Activated CD4-positive, alpha-beta T cell treated with anti-CD3 and anti-CD28 coated beads for 1 hour (primary cell): ENCODE measurements at places on chromosomes 3 and 15.

GRCh38 chr15:62886431-62887071 lies 156.0 kb upstream of the TPM1 start:
- no peak for DNase-seq

DNA sequence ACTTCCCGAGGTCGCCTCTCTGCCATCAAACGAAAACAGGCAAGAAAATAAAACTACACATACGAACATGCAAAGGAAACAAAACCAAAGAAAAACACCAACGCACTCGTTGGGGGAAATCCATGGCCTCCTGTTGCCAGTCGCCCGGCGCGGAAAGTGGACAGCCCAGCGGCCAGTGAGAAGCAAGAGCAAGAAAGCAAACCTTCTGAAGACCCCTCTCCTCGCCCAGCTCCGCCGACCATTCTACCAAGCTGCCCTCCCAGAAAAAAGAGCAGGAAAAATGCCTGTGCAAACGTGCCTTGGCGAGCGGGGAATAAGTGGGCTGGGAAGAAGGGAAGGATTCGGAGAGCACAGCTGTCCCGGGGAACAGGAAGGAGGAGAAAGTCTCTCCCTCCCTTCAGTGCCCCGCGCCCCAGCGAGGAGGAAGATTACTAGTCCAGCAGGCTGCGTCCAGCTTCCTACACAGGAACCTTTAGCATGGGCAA lies 802 bp upstream of the NECTIN3 start:
- DNase-seq = no peak

DNA sequence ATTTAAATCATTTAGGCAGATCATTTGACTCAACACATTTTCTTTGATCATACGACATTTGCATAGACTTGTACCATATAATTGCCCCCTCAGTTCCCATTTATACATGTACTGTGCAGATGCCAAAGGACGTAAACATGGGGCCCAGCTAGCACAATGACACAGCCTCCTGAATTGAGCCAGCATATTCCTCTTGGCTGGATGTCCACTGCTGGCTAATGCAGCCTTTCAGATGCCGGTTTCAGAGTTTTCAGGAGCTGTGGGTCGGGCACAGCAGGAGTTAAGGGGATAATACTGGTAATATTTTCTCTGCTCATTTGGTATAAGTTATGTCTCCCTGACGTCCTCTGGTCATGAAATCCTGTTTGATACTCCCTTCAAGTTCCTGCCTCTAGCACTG lies 39.4 kb downstream of the KAT2B start:
- DNase-seq = no peak

- DNase-seq = no peak
Measured at GRCh38 chr3:43369404-43370292, 83.3 kb downstream of the SNRK start.

- no peak for DNase-seq
Measured at GRCh38 chr15:29117778-29118177, 151.8 kb downstream of the NSMCE3 start.

- no peak for DNase-seq
Measured at GRCh38 chr3:43285644-43286043, 696 bp upstream of the SNRK start.

- DNase-seq = no peak
Measured at GRCh38 chr15:75031848-75032247, 8.5 kb downstream of the PPCDC start.

GRCh38 chr3:194249323-194250097 lies 101.6 kb downstream of the CPN2 start:
- no peak for DNase-seq

GRCh38 chr3:55658690-55659562 lies 171.8 kb upstream of the WNT5A start:
- no peak for DNase-seq

GRCh38 chr15:36774765-36775164 lies 195.3 kb downstream of the CDIN1 start:
- no peak for DNase-seq

DNA sequence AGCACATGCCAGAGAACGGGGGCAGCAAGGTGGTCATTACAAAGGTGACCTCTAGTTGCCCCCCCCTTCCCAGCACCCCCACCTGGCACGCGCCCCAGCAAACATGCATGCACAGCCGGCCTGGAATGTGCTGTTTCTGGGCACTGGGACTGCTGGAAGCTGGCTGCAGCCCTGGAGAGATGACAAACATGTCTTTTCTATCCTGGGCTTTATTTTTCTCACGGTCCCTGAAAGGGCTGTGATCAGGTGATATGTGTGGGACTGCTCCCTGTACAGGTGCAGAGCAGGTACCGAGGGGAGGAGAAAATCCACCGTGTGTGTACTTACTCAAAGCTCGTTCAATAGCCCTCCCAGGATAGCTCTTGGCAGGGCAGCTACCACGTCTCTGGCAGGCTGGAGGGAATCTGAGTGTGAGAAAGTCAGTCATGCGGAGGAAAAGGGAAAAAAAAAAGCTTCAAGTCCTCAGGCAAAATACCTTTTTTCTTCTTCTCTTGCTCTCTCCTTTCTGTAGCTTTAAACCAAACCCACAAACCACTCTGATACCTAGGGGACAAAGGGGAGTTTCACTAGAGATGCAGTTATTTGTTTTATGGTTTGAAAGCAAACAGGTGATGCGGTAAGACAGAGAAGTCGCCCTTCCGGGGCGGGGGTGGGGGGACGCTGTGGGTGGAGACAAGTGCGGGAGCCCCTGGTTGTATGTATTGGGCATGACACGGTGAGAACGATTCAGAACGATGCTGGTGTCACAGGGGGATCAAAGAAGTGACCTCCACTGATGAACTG lies 5.0 kb upstream of the HES1 start:
- no peak for DNase-seq

DNA sequence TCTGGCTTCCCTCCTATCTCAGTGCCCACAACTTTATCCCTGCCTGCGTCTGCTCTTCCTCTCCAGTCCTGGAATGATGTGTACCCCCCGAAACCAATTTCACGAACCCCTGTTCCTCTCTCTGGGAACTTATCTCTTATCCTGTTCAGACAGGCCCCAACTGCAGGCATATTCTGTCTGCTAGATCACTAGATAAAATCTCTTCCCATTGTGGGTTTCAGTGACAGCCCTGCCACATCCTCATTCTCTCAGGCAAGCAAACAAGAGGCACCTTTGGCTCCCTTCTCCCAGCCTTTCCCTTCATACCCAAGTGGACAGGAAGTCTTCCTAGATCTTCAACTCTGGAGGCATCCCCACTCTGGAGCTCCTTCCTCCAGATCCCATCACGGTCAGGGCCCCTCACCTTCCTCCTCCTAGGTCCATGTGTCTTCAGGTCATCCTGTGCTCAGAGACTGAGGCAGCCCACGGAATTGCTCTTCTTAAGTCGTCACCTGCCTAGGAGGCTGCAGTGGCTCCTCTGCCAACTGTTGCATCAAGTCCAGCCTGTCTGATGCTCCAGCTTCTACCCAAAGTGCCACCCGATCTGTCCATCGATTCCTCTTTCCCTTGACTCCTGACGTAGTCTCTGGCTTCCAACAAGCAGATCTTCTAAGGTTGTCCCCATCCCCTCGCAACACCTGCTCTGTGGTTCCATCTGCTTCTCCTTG lies 190.8 kb downstream of the SLCO3A1 start:
- no peak for DNase-seq

DNA sequence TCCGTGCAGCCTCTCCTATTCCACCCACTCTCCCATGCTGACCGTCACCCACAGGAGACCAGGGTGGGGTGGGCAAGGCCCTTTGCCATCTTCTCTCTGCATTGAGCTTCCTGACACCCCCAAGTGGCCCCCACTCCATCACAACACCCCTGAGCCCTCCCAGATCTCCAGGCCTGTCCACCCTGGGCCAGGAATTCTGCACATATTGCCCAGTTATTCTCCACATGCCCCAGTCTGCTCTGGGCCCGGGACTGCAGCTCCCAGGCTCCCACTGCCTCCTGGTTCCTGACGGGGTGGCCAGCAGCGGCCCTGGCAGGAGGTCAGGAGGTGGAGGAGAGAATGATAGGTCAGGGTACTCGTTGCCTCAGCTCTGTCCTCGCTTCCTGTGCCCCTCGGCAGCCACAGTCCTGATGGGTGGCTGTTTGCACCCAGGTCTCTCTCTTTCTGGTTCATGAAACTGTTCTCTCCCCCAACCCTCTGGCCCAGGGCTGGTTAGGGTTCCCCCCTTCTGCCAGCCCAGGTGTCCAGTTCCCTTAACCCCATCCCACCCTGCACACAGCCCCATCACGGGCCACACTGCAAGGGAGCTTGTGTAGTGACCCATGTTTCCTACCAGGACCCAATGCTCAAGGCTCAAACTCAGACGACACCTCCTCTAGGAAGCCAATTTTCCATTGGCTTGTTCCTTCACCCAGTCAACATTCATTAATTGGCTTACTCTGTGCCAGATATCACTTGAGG lies 47.3 kb downstream of the IQSEC1 start:
- DNase-seq = no peak

DNA sequence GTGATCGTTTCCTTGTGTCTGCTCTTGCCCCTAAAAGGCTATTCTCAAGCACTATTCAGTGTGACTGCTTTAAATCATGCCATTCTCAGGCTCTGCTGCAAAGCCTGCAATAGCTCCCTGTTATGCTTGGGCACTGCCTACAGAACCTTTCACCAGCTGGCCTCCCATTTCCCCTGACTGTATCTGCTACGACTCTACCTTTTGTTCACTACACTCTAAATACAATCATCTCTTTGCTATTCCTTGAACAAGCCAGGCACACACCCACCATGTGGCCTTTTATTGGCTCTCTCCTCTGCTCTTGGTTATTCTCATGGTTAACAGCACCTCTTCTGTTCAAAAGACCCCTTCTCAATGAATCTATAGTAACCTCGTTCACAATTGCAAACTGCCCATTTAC lies 29.6 kb upstream of the FNDC3B start:
- no peak for DNase-seq

DNA sequence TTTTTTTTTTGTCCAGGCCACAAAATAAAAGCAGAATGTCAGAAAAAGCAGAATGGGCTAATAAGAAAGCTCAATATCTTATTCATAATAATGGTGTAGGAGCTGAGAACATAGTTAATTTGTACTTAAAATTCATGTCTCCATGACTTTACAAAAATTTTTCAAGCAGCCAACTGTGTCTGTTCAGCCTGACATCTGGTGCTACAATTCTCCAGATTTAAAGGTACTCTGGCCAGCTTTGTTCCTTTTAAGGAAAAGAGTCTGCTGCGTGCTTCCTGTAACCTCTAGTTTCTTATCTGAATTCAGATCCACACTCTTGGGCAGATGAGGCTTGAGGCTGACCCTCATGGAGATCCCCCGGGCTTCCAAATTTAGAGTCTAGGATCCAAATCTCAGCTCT lies 8.7 kb upstream of the RFX7 start:
- DNase-seq = no peak

DNA sequence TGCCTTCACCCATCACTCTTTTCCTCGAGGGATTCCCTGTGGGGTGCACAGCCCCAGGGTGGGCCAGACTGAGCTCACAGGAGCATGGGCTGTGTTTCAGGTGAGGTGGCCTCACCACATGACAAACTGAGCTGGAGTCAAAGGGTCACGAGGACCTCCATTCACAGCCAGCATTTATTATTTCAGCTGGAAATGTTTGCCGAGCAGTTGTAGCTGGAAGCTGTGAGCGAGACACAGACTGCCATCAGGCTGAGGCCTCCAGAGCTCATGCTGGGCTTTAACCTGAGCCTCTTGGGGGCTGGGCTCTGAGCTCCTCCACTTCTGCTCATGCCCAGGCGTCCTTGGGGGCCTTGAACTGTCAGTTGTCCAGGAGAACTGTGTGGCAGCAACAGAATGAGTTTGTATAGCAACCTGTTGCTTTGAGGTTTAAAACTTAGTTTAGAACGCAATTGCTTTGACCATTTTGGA lies 57.5 kb downstream of the FLNB start:
- no peak for DNase-seq

GRCh38 chr15:57100136-57100539 lies 181.7 kb downstream of the TCF12 start:
- no peak for DNase-seq

DNA sequence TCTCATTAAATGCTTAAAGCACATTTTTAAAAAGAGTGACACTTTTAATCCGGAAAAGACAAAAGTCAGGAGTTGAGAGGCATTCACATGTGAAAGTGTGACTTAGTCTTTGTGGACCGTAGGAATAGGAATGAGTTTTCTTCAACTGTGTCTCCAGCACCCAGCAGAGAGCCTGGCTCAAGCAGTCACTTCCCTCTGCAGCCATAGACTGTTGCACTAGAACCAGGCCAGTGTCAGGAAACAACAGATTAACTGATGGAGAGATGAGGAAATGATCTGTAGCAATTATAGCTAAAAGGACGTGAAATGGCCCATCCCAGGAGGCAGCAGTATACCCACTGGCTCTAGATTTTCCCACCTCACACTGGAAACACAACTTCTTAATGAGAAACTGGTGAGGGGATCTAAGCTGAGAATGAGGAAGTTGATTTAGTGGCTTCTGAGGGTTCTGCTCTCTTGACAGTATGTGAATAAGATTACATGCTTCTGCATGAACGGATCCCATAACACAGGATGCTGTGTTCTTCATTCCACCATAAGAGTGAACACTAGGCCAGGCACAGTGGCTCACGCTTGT lies 19.8 kb downstream of the CFAP92 start:
- DNase-seq = no peak

DNA sequence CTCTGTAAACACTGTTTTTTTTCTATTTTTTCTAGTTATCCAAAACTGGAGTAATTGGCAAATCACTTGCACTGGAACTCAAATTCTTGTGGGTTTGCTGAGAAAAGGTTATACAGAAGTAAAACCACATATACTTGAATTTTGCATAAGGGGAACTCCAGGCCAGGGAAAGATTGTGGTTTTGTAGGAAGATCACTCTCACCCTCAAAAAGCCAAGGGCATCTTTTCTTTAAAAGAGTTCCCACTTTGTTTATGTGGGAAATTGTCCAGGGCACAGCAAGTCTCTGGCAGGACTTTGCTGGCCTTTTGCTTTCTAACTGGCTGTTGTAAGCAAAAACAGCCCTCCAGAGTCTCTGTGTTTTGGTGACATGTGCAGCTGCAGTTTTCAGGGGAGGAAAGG lies 340.3 kb upstream of the RBMS3 start:
- no peak for DNase-seq

DNA sequence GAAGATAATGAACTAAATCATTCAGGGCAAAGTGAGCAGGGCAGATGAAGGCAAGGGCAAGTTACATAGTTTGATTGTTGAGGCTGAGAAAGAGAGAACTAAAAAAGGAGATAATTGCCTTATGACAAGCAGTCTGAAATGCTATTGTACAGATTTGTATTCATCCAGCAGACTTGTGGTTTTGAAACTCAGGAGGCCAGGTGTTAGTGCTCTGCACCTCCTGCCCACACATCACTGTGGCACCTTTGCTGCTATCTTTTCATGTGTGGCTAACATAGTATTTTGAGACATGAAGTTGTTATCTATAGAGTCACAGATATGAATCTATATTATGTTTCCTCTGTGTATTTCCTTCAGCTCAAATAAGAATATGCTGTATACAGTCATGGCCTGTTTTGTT lies 24.3 kb upstream of the SUCLG2 start:
- no peak for DNase-seq

- DNase-seq = no peak
Measured at GRCh38 chr15:28904003-28904402, 18.2 kb downstream of the APBA2 start.
